ENCODE measurements at places on chromosomes 3 and 15.

- peaks cover 19% of the 10 kb centered on the region for H3K4me1 ChIP-seq
- peak overlapping the region; percentile 70 for H3K27ac ChIP-seq
- H3K36me3 ChIP-seq: no peaks in the 10 kb centered on the region
- H3K27me3 ChIP-seq: no peaks in the 10 kb centered on the region
- H3K4me3 ChIP-seq: peak overlapping the region; percentile 18
- DNase-seq: peak; percentile 95
These were observed 466.1 kb upstream of the ATP11B start for GRCh38 chr3:182327196-182327681.

GRCh38 chr15:80012060-80012726 lies 41.2 kb upstream of the BCL2A1 start:
- no peaks in the 10 kb centered on the region for H3K27me3 ChIP-seq
- H3K4me3 ChIP-seq: no peak overlapping the region
- H3K4me1 ChIP-seq: peaks cover 4% of the 10 kb centered on the region

- H3K4me3 ChIP-seq: no peak overlapping the region
- H3K36me3 ChIP-seq: no peaks in the 10 kb centered on the region
- DNase-seq: no peak
These were observed 3.5 kb downstream of the NAALADL2 start for GRCh38 chr3:174862666-174863065.

- DNase-seq: peak; percentile 37
- peaks cover 5% of the 10 kb centered on the region for H3K4me1 ChIP-seq
- H3K27me3 ChIP-seq: no peaks in the 10 kb centered on the region
These were observed 4.6 kb downstream of the CCPG1 start for GRCh38 chr15:55403531-55403930.

DNA sequence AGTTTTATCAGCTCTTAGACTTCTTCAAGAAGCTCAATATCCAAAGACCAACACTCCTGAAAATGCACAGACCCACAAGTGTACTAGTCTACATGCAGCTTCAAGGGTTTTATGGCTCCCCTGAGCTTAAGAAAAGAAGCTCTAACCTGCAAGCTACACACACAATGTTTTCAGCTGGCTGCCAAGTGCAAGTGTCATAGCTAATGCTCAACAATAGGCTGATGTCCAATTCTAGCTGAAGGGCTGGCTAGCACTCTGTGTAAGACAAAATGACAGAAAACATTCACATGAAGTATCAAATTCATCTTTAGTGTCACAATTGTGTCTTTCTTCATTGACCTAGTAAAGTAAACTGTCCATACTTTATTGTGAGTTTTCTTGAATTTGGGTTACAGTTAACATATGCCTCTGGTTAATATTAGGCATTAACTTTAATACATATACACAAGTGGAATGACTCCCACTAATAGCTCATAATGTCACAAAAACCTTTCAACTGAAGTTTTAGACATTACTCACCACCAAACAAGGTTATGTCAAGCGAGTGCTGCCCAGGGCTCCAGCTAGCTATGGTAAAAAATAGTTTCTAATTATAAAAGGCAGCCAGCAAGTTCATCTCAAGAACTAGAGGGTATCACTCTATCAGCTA lies 15.1 kb downstream of the ABI3BP start:
- no peak overlapping the region for H3K4me3 ChIP-seq
- no peaks in the 10 kb centered on the region for H3K27me3 ChIP-seq
- peak; percentile 16 for DNase-seq
- no peak overlapping the region for H3K27ac ChIP-seq
- H3K36me3 ChIP-seq: no peaks in the 10 kb centered on the region

- no peaks in the 10 kb centered on the region for H3K36me3 ChIP-seq
- H3K4me3 ChIP-seq: peak overlapping the region; percentile 80
- H3K4me1 ChIP-seq: peaks cover 11% of the 10 kb centered on the region
- H3K27me3 ChIP-seq: no peaks in the 10 kb centered on the region
- DNase-seq: no peak
These were observed 732 bp downstream of the SAXO2 start for GRCh38 chr15:82263350-82263749.

- no peak overlapping the region for H3K4me3 ChIP-seq
- peaks cover 5% of the 10 kb centered on the region for H3K4me1 ChIP-seq
- peaks cover 3% of the 10 kb centered on the region for H3K27me3 ChIP-seq
- no peaks in the 10 kb centered on the region for H3K36me3 ChIP-seq
- no peak overlapping the region for H3K27ac ChIP-seq
These were observed 12.7 kb downstream of the SEMA3G start for GRCh38 chr3:52432225-52432624.

DNA sequence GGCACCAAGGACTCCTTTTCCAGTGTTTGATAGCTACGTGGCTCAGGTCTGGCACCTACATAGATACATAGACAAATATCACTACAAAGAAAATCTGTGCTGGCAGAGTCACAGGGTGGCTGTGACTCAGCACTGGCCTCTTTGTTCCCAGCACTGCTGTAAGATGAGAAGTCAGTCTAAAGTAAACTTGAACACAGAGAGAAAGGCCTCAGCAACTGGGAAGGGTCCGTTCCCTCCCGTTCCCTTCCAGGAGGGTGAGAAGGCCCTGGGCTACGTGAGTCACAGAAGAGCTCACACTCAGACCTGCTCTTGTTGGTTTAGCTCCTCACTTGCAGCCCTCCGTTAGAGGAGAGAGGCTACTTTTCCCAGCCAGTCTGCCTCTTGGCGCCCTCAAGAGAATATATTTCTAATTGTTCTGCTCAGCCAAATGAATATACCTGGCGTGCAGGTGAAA lies 23.1 kb downstream of the ANXA2 start:
- peak; percentile 99 for DNase-seq
- no peak overlapping the region for H3K4me3 ChIP-seq
- peaks cover 90% of the 10 kb centered on the region for H3K4me1 ChIP-seq
- no peaks in the 10 kb centered on the region for H3K27me3 ChIP-seq
- H3K36me3 ChIP-seq: peaks cover 63% of the 10 kb centered on the region
- H3K27ac ChIP-seq: peak overlapping the region; percentile 99

DNA sequence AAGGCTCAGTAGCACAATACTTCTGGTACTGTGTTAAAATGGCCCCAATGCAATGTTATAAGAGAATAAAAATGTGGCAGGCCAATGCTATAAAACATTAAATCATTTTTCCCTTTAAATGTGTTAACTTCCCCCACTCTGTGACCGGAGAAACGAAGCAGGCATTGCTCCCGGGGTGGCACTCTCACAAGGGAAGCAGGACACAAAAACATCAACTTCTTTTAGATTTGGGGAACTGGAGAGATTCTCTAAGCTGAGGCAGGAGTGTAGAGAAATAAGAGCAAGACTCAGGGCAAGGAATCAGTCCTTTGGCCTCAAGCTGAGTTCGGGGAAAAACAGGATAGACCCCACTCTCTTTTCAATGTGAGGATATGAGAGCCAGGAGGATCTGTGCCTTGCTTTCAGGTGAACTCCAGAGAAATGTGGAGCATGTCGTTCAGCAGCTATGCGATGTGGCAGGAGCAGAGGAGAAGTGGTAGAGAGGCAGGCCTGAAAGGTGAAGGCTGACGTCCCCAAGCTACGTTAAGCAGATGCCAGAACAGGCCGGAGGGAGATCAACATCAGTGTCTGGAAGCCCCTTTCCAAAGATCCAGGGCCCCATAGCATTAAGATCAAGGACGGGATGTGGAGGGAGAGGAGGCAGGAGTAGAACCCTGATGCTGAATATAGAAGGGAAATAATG lies 160.2 kb downstream of the PLD1 start:
- H3K4me3 ChIP-seq: no peak overlapping the region
- DNase-seq: no peak
- no peaks in the 10 kb centered on the region for H3K36me3 ChIP-seq
- H3K27ac ChIP-seq: no peak overlapping the region
- H3K4me1 ChIP-seq: no peaks in the 10 kb centered on the region
- H3K27me3 ChIP-seq: no peaks in the 10 kb centered on the region

DNA sequence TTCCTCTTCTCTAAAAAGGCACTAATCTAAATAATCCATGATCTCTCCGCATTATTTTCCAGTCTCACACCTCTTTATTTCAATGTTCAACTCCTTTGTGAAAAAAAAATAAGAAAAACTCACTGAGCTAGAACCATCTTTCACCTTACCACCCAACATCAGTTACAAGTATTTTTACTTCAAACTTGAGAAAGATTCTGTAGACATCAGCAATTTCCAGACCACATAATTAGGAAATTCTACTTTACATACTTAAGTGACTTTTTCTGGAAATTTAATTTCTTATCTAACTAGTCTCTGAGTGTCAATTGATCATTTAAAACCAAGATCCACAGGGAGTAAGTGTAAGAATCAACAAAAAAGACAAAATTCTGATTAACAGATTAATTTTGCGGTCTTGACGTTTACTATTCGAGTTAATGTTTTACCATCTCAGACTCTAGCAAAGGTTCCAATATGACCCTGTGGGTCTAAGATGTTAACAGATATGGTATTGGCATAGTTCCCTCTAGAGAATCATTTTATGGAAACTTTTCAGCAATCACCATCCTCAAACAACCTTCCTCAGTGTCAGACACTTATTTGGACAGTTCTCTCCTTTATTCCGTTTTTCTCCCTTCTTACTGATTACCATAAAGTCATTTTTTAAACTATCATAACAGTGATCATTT lies 5.1 kb downstream of the ATP13A3 start:
- peak overlapping the region; percentile 36 for H3K4me3 ChIP-seq
- no peaks in the 10 kb centered on the region for H3K27me3 ChIP-seq
- H3K4me1 ChIP-seq: peaks cover 18% of the 10 kb centered on the region
- peaks cover 9% of the 10 kb centered on the region for H3K36me3 ChIP-seq

DNA sequence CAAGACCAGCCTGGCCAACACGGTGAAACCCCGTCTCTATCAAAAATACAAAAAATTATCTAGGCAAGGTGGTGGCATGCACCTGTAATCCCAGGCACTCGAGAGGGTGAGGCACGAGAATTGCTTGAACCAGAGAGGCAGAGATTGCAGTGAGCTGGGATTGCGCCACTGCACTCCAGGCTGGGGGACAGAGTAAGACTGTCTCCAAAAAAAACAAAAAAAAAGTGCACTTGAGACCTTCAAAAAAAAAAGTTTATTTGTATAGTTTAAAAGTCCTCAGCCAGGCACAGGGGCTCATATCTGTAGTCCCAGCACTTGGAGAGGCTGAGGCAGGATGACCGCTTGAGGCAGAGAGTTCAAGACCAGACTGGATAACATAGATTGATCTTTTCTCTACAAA lies 2.1 kb downstream of the PBRM1 start:
- H3K4me3 ChIP-seq: no peak overlapping the region
- no peak overlapping the region for H3K27ac ChIP-seq
- H3K4me1 ChIP-seq: peaks cover 47% of the 10 kb centered on the region
- H3K27me3 ChIP-seq: no peaks in the 10 kb centered on the region
- H3K36me3 ChIP-seq: peaks cover 40% of the 10 kb centered on the region

- no peaks in the 10 kb centered on the region for H3K4me1 ChIP-seq
- DNase-seq: no peak
- H3K36me3 ChIP-seq: no peaks in the 10 kb centered on the region
- H3K27me3 ChIP-seq: peaks cover 45% of the 10 kb centered on the region
- no peak overlapping the region for H3K27ac ChIP-seq
These were observed 170.0 kb downstream of the RAB11A start for GRCh38 chr15:66039117-66039871.

GRCh38 chr3:190608850-190609589 lies 95.1 kb downstream of the IL1RAP start:
- H3K4me1 ChIP-seq: no peaks in the 10 kb centered on the region
- no peak for DNase-seq
- no peaks in the 10 kb centered on the region for H3K27me3 ChIP-seq
- no peak overlapping the region for H3K27ac ChIP-seq
- H3K36me3 ChIP-seq: no peaks in the 10 kb centered on the region
- no peak overlapping the region for H3K4me3 ChIP-seq

GRCh38 chr15:58406811-58407210 lies 25.0 kb upstream of the LIPC start:
- H3K27ac ChIP-seq: no peak overlapping the region
- H3K4me3 ChIP-seq: no peak overlapping the region
- no peak for DNase-seq
- H3K4me1 ChIP-seq: no peaks in the 10 kb centered on the region
- H3K36me3 ChIP-seq: no peaks in the 10 kb centered on the region

- no peaks in the 10 kb centered on the region for H3K4me1 ChIP-seq
- H3K27ac ChIP-seq: peak overlapping the region; percentile 99
- peak overlapping the region; percentile 95 for H3K4me3 ChIP-seq
- no peaks in the 10 kb centered on the region for H3K27me3 ChIP-seq
- H3K36me3 ChIP-seq: no peaks in the 10 kb centered on the region
These were observed 611 bp downstream of the CTDSPL2 start for GRCh38 chr15:44427756-44428724.

DNA sequence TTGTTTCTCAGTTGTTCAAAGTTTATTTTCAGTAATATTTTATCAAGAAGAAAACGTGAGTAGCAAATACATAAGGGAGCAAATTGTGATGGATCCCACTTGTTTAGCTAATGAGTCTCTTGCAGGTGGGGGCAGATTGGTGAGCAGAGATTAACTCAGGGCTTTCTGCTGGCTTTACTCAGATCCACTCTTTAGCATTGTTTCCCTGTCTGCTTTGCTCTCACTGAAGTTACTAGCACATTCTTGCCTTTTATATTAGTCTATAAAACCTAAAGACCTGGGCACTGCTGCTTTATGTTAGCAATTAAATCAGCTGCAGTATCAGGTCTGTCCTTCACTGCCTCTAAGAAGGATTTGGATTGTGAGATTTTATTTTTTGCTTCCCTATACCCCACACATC lies 71.5 kb downstream of the STAC start:
- no peaks in the 10 kb centered on the region for H3K27me3 ChIP-seq
- DNase-seq: no peak
- H3K27ac ChIP-seq: no peak overlapping the region
- H3K4me1 ChIP-seq: no peaks in the 10 kb centered on the region
- H3K36me3 ChIP-seq: no peaks in the 10 kb centered on the region
- H3K4me3 ChIP-seq: no peak overlapping the region

GRCh38 chr3:150613709-150614480 lies 10.8 kb downstream of the SELENOT start:
- H3K4me3 ChIP-seq: no peak overlapping the region
- no peak for DNase-seq
- no peaks in the 10 kb centered on the region for H3K27me3 ChIP-seq
- no peak overlapping the region for H3K27ac ChIP-seq

DNA sequence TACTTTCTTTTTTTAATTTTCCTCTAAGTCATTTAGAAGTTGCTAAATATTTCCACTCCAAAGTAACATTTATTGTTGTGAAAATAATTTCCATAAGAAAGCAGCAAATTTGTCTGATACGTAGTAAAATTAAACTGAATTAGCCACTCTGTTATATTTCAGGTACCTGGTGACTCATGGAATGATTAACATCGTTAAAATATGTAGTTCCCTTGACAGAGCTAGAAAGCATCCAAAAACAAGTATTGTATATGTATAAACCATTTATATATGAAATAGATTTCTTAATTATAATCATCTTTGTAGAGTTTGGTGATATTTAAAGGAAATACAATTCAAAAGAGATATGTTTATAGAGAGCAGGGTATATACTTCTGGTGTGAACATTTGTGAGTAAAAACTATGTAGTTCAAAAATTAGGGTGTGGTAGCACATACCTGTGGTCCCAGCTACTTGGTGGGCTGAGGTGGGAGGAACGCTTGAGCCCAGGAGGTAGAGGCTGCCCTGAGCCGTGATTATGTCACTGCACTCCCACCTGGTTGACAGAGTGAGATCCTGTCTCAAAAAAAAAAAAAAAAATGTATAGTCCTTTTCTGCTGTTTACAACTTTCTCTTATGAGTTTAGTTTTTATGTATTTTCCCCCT lies 36.6 kb downstream of the ATP11B start:
- no peak overlapping the region for H3K4me3 ChIP-seq
- no peaks in the 10 kb centered on the region for H3K27me3 ChIP-seq
- H3K36me3 ChIP-seq: peaks cover 3% of the 10 kb centered on the region
- DNase-seq: no peak
- H3K4me1 ChIP-seq: no peaks in the 10 kb centered on the region

Data from astrocyte (in vitro differentiated cells and primary cell).